ENCODE measurements at places on chromosomes 2 and 18.

DNA sequence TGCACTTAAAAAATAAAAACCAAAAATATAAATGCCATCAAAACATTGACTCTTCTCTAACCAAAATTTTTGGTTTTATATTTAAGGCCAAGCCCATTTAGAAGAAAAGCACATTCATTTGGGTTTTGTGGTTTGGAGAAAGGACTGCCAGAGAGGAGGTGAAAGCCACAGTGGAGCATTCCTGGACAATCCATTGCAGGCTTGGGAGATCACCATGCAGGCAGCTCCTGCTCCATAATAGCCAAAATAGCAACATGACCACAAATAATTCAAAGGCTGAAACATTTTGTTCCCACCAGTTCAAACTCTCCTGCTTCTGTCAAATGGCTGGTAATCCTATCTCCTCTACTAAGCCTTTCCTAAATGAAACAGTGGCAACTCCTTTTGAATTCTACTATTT, 73.5 kb downstream of the GALNT3 start:
- no peak for DNase-seq

DNA sequence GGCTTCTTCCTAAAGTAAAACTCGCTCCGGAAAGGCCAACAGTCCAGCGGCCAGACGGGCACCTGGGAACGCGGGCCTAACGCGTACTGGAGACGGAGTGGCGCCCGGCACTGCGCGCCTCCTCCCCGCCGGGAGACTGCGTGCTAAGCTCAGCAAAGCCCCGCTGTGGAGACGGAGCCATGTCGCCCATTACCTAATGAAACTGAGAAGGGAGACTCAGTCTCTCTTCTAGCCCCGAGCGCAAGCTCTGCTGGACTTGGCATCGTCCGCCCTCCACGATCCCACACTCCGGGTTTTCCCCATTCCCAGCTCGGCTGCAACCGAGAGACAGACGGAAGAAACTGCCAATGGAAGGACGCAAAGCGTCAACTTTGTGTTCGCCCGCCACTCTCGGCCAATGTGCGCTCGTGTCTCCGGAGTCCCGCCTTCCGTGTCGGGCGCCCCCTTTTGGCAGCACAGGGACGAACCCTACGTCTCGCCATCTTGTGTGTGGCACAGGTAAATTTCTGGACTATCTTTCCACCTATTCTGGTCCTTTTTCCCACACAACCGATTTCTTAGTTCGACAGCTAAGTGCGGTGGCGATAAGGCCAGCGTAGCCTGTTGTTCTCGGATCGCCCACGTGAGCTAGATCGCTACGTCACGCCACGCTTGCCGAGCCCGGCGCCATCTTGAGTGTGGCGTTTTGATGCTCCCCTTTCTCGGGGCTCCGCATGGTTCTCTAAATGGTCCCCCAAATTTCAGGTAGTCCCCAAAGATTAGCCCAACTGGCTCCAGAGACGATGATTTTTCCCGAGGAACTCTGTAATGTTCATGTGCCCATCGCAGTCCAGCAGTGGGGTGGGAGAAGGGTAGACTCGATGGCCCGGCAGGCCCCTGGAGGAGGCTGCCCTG, 1.3 kb upstream of the PTMA start:
- DNase-seq: peak; percentile 98

DNA sequence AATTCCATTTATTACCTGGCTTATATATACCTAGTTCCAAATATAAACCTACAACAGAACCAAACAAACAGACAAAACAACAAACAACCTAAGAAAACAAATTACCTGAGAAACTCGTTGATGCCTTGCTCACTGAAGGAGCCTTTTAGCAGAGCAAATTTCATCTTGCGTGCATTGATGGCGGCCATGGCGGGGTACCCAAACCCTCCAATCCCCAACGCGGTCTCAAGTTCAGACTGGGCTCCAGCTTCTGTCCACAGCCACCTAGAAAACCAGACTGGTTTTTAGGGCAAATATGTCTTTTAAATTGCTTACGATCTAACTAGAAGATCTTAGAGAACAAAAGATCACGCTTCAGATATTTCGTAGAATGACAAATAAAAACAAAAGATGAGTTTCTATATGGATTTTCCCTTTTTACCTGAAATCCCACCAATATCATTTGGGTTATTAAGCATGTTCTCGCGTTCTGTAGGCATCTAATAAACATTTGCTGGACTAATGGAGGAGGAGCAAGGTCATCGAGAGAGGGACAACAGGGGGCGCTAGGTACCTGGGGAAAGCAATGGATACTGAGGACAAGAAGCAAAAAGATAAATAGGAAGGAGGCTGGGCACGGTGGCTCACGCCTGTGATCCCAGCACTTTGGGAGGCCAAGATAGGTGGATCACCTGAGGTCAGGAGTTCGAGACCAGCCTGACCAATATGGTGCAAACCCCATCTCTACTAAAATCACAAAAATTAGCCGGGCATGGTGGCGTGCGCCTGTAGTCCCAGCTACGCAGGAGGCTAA, 25.2 kb downstream of the PDIA6 start:
- DNase-seq: peak; percentile 66

GRCh38 chr2:437756-438393, 150.0 kb upstream of the ALKAL2 start:
- no peak for DNase-seq

- no peak for DNase-seq
Measured at GRCh38 chr18:32553640-32554365, 83.1 kb upstream of the GAREM1 start.

- no peak for DNase-seq
Measured at GRCh38 chr2:109637749-109638570, 23.8 kb downstream of the SOWAHC start.

DNA sequence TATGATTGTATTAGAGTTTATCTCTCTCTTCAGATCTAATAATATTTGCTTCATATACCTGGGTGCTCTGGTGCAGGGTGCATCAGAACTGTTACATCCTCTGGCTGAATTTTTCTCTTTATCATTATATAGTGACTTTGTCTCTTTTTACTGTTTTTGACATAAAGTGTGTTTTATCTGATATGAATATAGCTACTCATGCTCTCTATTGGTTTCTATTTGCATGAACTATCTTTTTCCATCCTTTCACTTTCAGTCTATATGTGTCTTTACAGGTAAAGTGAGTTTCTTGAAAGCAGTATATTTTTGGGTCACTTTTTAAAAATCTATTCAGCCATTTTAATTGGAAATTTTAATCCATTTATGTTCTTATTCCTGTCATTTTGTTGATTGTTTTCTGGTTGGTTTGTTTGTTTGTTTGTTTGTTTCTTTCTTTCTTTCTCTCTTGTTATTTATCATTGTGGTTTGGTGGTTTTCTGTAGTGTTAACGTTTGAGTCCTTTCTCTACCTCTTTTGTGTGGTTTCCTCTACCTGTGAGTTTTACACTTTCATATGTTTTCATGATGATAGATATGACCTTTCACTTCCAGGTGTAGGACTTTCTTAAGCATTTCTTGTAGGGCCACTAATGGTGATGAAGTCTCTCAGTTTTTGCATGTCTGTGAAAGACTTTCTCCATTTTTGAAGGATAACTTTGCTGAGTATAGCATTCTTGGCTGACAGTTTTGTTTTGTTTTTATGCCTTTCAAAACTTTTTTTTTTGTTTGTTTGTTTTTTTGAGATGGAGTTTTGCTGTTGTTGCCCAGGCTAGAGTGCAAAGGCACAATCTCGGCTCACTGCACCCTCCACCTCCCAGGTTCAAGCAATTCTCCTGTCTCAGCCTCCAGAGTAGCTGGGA, 54.9 kb downstream of the CCNT2 start:
- DNase-seq: no peak

Data from BE2C (cell line).